ENCODE measurements at places on chromosomes 13 and 19.

DNA sequence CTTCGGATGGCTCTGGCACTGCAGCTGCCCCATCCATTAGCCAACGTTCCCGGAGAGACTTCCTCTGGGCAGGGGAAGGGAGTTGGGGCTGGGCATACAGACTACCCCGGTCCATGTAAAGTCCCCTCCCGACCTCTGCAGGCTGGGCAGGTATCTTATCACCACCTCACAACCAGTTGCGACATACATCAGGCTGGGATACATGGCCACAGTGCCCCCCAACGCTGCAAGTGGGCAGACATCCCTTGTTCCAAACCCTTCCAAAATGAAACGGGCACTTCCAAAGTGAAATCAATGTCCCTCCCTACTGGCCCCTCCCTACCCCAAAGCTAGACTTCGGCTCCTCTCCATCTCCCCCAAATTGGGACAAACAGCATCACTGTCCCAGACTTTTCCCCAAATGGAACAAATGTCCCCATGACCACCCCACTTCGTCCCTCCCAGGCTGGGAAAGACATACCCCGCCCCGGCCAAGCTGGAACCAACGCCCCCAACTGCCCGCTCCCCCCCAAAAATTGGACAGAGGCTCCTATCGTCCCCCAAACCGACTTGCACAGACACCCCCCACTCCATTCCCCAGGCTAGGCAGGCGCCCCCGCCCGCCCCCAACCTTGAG, 5.0 kb downstream of the PALM3 start:
- DNase-seq, result no peak

- no peak for DNase-seq
Measured at GRCh38 chr19:41564515-41565378, 11.2 kb upstream of the CEACAM21 start.

- no peak for DNase-seq
Measured at GRCh38 chr13:79614250-79614918, 133.4 kb downstream of the NDFIP2 start.

DNA sequence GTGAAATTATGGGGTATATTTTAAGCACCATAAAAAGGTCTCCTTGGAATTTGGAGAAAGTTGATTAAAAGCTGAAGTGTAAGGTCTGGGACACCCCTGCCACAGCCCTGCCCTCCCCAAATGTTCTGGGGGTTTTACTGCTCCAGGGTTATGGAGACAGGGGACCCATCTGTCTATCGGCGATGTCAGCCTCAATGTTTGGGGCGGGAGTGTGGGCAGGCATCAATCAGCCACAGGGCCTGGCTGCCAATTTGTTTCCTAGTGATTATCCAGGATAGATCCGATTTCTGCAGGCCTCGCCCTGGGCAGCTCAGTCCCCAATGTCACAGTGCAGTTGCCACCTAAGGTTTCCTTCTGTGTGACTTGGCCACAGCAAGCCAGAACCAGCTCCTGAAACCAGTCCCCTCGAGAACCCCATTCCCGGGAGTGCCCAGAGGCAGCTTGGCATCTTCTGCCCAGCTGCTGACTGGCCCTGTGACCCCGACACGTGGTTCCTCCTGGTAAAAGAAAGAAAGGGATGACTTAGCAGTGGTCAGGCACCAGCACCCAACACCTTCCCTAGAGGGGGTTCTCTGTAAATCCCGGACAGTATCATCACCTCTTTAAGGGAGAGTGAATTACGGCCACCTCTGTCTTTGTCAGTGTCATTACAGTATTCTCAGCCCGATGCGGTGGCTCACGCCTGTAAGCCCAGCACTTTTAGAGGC, 41.6 kb downstream of the MYO9B start:
- no peak for DNase-seq

DNA sequence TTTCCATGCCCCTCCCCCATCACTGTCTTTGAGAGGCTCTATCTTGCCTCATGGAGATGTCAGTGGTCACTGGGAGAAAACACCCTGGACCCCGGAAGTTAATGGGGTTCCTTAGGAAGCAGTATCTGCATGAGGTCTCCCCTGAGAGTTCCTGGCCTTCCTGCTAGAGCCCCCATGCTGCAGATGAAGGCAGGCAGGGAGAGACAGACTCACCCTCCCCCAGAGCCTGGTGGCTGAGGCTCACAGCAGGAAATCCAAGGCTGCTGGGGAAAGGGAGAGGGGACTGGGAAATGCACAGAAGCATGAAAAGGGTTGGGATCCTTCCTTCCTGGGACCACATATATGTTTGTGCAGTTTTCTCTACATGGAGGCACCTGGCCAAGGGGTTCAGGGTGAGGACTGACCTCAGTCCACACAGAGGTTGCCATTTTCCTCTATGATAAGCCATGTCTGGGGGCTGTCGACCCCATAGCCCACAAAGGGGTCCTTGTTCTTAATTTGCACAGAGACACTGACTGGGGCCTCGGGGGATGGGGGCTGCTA, 95.4 kb downstream of the RNASEH2B start:
- no peak for DNase-seq

- peak; percentile 91 for DNase-seq
Measured at GRCh38 chr13:76723551-76724232, 162.5 kb downstream of the KCTD12 start.

DNA sequence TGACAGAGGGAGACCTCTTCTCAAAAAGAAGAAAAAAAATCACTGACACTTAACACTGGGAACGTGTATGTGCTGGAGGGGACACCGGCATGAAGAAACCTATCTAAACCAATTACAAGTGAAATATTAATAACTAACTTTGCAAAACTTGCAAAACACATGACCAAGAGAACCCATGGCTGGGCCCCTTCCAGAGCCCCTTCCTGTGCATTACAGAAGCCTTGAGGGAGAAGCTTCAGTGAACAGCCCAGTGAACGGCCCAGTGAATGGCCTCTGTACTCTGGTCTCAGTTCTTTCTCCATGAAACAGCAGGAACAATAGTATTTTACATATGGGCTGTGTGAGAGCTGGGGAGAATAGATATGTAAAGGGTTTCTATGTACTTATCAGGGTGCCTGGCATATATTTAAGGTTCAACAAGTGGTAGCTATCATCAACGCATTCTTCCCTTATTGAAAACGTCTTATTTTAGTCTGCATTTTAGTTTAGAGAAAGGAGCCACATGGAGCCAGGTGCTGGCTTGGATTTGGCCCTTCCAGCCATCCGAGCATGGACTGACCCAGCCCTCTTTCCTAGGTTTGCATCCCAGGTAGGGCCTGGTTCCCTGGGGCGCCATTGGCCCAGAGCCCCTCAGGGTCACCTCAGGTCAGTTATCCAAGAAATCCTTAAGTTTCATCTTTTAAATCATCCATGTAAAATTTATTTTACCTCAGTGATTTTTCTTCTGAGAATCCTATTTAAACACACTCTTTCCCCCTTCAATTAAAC, 54.5 kb downstream of the CCDC70 start:
- DNase-seq, result no peak

DNA sequence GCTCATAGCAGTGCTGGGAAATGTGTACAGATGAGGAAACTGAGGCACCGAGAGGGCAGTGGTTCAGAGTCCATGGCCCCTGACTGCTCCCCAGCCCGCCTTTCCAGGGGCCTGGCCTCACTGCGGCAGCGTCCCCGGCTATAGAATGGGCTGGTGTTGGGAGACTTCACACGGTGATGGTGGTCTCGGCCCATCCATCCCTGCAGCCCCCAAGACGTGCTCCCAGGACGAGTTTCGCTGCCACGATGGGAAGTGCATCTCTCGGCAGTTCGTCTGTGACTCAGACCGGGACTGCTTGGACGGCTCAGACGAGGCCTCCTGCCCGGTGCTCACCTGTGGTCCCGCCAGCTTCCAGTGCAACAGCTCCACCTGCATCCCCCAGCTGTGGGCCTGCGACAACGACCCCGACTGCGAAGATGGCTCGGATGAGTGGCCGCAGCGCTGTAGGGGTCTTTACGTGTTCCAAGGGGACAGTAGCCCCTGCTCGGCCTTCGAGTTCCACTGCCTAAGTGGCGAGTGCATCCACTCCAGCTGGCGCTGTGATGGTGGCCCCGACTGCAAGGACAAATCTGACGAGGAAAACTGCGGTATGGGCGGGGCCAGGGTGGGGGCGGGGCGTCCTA, 15.9 kb downstream of the LDLR start:
- DNase-seq, result no peak

- no peak for DNase-seq
Measured at GRCh38 chr13:56352361-56352760, 788.4 kb upstream of the PRR20A start.

DNA sequence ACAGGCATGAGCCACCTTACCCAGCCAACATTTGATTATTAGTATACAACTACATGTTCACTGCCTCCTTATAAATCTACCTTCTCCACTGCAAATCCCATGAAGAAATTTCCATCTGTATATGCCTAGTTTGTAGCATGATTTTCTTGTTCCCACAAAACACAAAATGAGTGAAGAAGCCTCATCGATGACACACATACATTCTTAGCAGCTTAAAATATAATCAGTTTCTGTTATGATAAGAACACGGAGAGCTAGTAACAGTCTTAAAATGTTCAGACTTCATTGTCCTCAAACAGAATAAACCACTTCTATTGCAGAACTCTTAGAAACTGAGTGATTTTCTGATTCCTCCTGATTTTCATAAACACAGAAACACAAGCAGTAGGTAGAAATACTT, 740.5 kb downstream of the PCDH9 start:
- peak; percentile 10 for DNase-seq

- no peak for DNase-seq
Measured at GRCh38 chr13:23792680-23793079, 96.5 kb downstream of the MIPEP start.

- DNase-seq, result peak; percentile 38
Measured at GRCh38 chr19:18086590-18087138, at the start of gene IL12RB1. IL12RB1 (minus strand) TSS chr19:18086934; CDS start chr19:18086823, 111 bp downstream.

- no peak for DNase-seq
Measured at GRCh38 chr13:22800526-22801401, 380.0 kb upstream of the SGCG start.

- DNase-seq, result no peak
Measured at GRCh38 chr19:18223860-18224524, 2.2 kb downstream of the PDE4C start.

DNA sequence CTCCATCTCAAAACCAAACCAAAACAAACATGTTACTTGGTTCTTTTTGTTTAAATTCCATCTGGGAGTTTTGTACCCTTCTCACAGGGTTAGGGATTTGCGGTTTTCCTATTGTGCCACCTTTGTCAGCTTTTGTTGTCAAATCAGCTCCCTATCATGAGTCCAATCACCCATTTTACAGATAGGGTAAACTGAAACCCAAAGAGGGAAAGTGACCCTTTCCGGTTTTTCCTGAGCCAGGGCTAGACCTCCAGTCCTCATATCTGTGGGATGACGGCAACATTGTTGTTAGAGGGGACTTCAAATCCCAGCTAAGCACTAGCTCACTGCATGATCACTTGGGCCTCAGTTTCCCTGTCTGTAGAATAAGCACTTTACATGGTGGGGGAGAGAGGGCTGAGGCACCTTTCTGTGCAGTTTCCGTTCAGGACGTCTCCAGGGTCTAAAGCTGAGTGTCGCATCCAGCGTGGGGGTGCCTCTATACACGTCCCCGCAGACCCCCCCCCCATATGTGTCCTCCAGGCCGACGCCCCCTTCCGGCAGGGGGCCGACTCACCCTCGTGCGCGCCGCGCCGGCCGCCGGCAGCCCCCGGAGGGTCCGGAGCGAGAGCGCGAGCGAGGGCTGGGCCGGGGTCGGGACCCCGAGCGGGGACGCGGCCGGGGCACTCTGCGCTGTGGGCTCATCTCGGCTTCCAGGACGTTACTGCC, 3.9 kb downstream of the CCDC194 start:
- no peak for DNase-seq

DNA sequence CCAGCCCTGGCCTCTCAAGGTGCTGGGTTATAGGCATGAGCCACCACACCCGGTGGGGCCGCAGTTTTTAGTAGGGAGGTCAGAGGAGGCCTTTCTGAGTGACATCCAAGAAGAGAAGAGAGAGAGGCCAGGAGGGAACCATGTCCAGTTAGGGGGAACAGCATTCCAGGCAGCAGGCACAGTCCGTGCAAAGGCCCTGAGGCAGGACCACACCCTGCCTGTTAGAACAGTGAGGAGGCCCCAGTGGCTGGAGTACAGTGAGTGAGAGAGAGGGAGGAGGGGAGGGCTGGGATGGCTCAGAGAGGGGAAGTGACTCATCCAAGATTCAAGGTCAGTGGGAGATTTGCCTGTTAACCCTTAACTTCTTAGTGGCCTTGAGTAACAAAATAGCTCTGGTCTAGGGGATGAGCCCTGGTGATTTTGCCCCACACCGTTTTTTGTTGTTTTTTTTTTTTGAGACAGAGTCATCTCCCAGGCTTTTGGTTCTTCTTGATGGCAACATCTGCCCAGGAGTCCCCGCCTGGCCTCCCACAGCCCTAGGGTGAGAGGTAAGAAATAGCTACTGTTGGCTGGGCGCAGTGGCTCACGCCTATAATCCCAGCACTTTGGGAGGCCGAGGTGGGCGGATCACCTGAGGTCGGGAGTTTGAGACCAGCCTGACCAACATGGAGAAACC, 2.7 kb upstream of the PLIN3 start:
- peak; percentile 99 for DNase-seq

DNA sequence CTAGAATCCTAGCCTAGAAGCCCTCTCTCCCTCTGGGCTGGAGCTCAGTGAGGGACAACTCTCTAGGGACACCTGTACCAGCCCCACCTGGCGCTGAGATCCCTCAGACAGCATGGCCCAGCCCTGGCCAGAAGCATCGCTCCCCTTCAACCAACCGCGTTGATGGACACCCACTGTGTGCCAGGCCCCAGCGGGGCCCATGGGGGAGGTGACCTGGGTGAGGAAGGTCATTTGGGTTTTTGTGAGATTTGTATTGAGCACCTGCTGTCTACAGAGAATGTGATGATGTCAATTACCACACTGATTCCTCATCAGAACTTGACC, 9.2 kb upstream of the ARRDC2 start:
- no peak for DNase-seq

- DNase-seq, result peak; percentile 49
Measured at GRCh38 chr19:54179921-54180461, 7.0 kb upstream of the TMC4 start.

- DNase-seq, result no peak
Measured at GRCh38 chr19:3321696-3322095, 44.7 kb upstream of the NFIC start.

DNA sequence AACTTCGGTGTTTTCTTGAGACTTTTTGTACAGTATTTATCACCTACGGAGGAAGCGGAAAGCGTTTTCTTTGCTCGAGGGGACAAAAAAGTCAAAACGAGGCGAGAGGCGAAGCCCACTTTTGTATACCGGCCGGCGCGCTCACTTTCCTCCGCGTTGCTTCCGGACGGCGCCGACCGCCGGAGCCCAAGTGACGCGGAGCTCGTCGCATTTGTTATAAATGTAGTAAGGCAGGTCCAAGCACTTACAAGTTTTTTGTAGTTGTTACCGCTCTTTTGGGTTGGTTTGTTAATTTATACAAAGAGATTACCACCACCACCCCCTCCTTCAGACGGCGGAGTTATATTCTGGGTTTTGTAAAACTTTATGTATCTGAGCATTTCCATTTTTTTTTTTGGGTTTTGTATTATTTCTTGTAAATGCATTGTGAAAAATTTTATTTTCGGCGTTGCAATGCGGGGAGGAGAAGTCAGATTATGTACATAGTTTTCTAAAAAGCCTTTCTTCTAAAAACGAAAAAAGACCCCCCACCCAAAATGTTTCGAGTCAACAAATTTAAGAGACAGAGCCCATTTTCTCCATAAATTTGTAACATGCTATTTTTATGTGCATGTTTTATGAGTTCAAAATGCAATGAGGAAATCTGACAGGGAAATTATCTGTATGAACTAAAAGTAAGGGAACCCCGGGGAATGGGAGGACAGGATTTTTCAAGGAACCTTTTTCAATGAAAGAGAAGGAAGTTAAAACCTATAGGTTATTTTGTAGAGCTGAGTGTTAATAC, 2.3 kb downstream of the SOX1 start:
- DNase-seq, result no peak
